ENCODE measurements at places on chromosomes 5 and 9. TPM values are rescaled to one million over a fixed set of nuclear protein-coding genes. Genes with fewer than 3 reads are reported as not detected.

Gene CATSPER3
- total RNA-seq: not detected

Gene SEMA4D
- total RNA-seq: 14.2 TPM

Gene HAPLN1
- total RNA-seq: 0.20 TPM

DNA sequence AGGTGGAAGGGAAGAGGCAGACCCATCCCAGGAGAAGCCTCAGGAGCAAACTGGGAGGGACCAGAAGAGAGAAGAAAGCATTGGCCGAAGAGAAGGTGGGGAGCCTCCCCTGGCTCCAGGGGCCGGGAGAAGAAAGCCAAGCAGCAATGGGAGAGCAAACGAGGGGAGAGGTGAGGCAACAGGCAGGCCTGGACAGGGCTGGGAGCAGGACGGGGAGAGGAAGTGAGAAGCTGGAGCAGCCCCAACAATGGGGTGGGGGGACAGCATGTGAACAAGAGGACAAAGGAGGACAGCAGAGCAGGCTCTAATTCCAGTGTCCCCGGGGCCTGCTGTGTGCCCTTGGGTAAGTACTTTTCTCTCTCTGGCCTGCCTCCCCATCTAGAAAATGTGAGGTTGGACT is 115.3 kb downstream of the PSD2 start:
- DNase-seq: no peak

- no peak for DNase-seq
Measured at GRCh38 chr5:179294131-179294780, 51.0 kb downstream of the ADAMTS2 start.

DNA sequence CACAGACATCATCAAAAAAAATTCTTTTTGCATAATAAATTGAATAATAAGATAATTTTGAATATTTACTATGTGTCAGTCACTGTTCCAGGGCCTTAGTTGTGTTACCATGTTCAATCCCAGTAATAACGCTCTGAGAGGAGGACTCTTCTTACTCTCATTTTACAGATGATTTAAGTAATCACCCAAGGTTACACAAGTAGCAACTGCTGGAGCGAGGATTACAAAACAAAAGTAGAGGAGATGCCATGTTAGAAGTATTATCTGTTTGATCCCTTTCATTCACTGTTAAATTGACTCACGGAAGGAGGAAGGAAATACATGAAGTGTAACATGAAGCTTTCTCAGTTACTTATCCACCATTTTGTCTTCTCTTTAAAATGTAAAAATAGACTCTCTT is 412.8 kb downstream of the NFIB start:
- no peak for DNase-seq

- DNase-seq: no peak
Measured at GRCh38 chr9:19935422-19935821, 146.6 kb upstream of the SLC24A2 start.

DNA sequence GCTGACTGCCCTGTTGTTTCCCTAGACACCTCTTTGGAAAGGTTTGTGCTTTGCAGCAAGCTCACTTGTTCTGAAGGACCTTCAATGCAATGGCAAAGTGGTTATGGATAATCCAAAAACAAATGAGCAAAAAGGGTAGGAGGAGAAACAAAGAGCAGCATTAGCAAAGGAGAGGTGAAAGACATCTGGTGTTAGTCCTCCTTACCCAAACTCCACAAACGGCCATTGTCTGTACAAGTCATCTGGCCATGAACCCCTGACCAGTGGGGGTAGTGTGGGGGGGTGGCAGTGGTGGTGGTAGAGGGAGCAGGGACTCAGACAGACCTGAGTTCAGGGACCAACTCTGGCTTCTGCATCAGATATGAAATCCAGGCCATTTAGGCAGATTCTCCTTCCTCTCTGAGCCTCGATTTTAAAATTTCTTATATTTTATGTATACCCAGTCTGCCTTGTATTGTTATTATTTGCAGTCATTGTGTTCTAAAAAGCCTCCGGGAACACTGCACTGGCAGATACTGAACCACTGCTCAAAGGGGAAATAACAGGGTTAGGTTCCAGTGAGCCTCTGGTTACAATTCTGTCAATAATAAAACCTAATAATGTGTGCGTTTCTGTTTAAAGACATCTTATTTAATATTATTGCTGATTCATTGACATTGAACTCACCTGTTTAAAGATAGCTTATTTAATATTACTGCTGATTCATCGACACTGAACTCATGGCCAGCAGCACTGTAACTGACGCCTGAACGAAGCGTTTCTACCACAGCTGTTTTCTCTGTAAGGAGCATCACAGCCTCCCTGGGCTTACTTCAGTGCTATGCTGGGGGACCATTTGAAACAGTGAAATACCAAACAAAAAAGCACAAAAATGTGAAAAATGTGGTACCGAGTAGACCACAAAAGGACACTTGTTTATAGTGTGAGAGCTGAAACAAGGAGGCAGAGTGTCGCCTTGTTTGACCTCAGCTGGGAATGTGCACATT is 156.0 kb downstream of the SEC61B start:
- peak; percentile 80 for DNase-seq

All from M059J (cell line).